Lung (tissue), 17 donors: ENCODE measurements at places on chromosomes 1 and 21.
A peak's percentile ranks its signal among the peaks of the same experiment; 100 is the strongest.

- DNase-seq: no peak
Measured at GRCh38 chr1:41397753-41398330, 36.6 kb downstream of the FOXO6 start.

DNA sequence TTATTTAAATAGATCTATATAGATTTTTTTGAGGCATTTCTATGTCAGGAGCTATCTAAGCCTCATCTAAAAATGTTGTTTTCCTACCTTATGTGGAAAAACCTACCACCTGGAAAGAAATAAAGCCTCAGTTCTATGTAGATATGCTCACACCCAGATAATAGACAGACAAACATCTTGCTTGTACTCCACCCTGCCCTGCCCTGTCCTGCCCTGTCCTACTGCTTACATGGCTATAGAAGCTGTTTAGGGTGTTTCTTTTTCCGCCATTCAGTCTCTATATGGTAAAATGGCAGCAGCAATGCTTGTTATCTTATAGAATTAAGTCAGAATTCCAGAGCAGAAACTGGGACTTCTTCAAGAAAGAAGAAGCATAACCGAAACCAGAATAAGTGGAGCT, 13.4 kb downstream of the CTTNBP2NL start:
- no peak for DNase-seq

GRCh38 chr1:110235834-110236682, 25.9 kb downstream of the KCNC4 start:
- no peak for DNase-seq

DNA sequence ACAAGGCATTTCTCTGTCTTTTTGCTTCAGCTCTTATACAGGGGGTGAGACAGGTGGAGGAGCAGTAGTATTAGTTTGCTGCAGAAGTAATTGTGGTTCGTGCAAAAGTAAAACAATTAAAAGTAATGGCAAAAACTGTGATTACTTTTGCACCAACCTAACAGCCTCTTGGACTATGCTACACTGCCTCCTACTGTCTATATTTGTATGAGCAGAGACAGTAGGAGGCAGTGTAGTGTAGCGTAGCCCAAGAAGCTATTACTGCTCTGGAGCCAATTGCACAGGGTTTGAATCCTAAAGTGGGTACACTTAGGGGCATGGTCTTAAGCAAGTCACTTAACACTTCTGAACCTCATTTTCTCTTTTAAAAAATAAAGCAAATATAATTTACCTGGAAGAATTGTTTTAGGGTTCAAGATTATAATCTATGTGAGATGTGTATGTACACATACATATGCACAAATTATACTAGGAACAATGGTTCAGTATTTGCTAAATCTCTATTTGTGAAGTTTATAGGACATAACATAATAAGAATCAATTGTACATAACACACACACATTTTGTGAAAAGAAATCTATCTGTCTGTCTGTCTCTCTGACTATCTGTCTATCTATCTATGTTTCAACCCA, 103.8 kb downstream of the BRINP3 start:
- DNase-seq: peak; percentile 24

DNA sequence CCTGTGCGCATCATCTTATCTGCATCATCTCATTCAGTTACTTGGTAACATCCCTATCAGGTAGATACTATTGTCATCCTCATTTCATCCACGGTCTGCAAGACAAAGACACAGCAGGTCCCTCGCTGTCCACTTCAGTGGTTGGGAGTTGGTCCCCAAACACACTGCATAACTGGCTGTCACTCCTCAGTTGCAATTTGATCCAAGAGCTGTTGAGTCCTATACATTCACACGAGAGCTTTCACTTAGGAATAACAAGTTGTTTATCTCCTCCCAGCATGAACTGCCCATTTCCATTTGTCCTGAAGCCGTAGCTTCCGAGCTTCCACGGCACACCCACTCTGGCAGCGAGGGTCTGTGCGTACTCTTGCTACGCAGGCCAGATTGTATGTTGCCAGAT, 472.0 kb downstream of the CAMTA1 start:
- no peak for DNase-seq

DNA sequence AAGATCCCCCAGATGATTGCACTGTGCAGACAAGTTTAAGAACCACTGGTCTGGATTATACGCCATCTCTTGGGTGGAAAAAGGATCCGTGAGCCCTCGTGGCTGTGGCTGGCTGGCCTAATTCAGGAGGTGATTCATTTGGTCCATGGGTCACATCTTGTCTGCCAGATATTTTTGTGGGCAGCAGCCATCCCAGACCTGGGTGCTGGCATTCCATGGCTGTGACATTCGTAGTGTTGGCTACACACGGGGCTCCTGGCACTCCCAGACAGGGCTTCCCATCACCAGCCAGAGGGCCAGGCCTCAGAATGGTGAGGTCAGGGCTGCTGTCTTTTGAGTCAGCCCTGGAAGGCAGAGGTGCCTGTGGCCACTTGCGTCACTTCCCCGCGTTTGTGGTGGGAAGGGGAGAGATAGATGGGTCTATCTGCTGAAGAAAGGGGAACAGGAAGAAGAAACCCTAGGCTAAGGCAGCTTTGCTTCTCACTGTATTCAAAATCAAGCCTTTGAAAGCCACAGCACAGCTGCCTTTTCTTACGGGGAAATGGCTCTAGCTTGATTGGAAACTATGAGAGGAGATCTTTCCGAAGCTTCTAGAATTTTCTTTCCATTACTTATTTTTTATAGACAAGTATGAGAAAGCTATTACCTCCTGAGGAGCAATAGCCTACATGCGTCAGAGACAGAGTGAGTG, 32.4 kb downstream of the EIF2D start:
- DNase-seq: no peak

DNA sequence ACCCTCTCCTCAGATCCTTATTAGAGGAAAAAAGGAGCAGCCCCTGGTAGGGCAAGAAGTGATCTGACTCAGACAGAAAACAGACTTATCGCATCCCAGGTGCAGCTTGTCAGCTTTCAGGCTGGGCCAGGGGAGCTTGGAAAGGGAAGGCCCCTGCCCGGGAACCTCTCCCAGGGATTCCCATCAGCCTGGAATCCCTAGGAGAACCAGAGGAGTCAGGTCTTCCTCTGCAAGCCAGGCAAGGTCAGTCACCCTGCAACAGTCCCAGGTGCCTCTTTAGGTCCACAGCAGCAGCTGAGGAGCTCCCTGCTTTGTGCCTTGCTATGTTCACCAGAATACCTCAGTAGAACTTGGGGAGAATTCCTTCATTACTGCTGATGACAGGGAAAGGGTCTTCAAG, 2.9 kb upstream of the PRAMEF12 start:
- no peak for DNase-seq

- no peak for DNase-seq
Measured at GRCh38 chr1:25765923-25766589, 33.9 kb upstream of the SELENON start.

- no peak for DNase-seq
Measured at GRCh38 chr1:51928896-51929295, 50.4 kb upstream of the NRDC start.

GRCh38 chr1:9649769-9650168, 1.8 kb upstream of the PIK3CD start:
- peak; percentile 35 for DNase-seq

DNA sequence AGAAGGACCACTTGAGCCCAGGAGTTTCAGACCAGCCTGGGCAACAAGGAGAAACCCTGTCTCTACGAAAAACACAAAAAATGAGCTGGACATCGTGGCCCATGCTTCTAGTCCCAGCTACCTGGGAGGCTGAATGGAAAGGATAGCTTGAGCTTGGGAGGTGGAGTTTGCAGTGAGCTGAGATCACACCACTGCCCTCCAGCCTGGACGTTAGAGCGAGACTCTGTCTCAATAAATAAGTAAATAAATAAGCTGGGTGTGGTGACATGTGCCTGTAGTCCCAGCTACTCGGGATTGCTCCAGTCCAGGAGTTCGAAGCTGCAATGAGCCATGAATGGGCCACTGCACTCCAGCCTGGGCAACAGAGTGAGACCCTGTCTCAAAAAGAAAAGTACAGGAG, 3.6 kb downstream of the AKR1A1 start:
- DNase-seq: no peak

DNA sequence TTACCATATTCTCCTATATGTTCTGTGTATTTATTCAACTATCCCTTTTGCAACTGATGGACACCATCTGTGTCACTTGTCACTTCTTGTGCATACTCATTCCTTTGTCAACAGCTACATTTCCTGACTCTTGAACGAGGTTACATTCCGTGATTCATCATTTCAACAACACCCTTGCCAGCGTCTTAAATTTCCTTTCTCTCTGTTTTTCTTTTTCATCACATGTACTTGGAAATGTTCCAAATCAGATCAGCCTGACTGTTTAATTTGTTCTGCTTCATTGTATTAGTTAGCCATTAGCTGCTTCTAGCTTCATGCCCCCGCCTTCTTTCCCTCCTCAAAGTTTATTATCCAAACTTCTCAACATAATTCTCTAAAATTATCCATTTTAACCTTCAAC, 173.0 kb downstream of the ADGRL4 start:
- DNase-seq: peak; percentile 30

DNA sequence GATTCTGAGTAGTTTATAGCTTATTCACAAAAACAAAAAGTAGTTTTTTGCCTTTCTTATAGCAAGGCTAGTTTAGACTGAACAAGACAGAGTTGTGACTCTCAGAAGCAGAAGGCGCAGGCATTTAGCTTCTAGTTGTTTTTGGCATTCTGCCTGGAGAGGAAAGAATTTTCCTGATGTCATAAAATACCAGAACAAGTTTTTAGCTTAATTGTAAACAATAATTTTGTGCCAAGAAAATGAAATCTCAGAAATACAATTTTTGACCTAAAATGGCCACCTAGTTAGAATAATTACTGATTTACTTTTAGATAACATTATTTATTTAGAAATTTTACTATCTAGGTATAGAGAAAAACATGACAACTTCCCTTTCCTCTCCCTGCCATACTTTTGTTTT, 1.0 kb downstream of the DNAJB4 start:
- peak; percentile 77 for DNase-seq

DNA sequence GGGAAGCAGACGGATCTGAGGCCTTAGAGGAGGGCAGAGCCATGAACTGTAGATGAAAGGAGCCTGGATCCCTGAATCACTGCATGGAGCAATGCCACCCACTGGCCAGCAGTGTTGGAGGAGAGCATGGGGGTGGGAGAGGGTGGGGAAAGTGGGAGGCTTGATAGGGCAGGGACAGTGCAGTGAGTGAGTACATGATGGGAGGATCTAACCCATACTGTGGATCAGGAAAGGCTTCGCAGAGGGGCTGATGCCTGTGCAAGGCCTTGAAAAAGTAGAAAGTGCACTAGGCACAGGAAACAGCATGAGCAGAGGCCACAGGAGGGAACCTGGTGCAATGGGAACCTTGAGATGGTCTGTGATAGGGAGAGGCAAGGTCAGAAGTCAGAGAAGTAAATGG, 391.9 kb downstream of the PTPRU start:
- no peak for DNase-seq

DNA sequence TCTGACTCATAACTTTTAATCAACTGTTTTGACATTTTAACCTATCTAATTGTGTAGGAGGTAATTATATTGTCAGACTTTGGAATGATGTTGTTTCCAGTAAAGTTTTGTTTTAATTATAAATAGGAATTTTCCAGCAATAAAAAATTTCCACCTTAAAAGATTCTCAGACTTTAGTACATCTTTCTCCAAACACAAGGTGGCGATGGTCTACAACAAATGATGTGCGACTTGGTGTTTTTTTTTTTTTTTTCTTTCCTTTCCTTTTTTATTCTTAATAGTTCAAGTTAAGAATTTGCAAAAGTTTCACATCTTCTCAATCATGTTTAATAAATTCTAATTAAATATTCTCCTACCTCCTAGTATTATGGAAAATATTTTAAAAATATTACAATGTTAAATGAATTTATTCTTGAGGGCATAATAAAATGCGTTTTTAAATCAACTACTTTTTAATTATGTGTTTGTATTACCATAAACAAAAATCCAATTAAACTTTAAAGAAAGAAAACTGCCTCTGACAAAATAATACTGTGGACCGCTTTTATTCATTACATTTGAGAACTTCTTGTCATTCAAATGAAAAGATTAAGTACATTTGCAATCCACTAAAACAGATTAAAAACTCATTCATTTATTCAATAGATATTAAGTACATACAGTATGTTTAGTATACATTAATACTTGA, 4.4 kb upstream of the ADAMTS1 start:
- peak; percentile 87 for DNase-seq

DNA sequence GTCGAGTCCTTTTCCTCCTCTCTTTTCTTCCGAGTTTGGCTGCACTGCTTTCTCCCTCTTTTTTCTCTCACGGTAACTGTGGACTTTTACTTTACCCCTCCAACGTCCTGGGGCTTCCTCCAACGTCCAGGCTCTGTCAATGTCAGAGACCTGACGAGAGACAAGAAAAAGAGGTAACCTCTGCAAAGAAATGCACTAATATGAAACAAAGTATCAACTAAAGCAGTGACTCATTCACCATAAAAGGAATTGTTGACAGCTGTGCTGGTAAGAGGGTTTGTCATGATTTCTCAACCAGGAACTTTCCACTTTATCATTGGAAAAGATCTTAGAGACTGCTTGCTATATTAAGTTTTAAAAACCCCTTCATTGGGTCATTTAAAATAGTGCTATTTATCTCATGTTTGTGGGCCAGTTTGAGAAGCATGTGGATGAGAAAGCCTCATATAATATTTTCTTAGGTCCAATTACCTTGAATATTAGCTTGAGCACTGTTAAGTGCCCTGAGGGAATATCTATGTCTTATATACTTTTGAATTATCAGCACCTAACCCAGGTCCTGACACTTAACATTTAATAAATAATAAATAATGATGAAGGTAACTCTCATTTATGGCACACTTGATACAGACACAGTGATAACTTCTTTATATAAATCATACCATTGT, at the start of gene GBP2:
TSS of gene GBP2 (minus strand) at position 202 of the 668 bp plus-strand sequence. CDS start 4,148 bp downstream, outside the sequence.
- no peak for DNase-seq

DNA sequence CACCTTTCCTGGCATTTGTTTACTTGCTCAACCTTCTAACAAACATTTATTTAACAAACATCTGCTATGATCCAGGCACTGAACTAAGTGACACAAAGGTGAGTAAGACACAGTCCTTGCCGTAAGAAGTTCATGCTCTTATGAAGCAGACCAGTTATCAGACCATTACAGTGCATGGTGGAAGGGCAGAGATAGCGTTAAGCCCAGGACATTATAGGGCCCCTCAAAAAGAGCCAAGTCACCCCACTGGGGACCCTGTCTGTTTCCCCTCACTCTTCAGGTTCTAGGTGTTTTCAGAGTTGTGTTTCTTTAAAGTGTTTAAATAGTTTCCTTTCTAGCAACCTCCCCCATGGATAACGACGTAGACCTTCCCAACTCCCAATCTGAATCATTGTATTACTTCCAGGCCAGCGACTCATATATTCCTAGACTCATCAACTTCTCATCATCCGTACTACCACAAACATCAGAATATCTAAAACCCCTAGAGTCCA, 39.3 kb downstream of the TCP10L start:
- DNase-seq: no peak
